CD4-positive, alpha-beta T cell treated with Interleukin-1 beta for 1 hour (primary cell): ENCODE measurements at places on chromosomes 3 and 15.

DNA sequence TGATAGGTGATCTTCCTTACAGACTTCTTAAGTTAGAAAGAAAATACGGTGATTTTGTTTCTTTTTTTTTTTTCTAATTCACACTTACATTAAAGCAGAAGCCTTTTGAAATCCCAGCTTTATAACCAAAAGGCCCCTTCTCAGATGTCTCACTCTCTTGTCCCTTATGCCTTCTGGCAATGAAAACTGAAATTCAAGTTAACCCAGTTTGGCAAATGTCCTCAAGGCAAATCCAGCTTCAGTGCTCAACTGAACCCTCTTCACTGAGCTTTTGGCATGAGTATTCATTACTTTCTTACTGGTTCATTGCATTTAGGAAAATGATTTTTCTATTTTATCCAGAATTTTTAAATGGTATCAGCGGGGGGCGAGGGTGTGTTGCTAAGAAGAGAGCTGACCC, 17.0 kb downstream of the PLCH1 start:
- DNase-seq = no peak

- no peak for DNase-seq
These were observed 29.2 kb downstream of the PLXNA1 start for GRCh38 chr3:127012091-127012490.

GRCh38 chr3:58334013-58334321, 1.3 kb downstream of the PXK start:
- no peak for DNase-seq

DNA sequence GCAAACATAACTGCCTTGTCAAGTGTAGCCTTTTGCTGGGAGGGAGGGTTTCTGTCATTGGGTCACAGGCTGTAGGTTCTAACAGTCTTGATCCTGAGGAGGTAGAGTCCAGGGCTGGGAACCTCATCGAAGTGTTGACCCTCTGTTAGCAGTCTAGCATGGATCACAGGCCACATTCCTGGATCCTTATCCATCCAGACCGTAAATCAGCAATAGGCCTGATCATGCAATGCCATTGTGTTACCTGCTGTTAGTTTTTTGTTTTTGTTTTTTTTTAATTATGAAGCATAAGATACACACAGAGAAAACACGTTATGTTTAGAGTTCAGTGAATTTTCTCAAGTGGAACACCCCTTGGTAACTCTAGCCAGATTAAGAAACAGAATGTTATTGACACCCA, 282.0 kb upstream of the TPM1 start:
- no peak for DNase-seq

GRCh38 chr15:90681480-90681879, 35.7 kb upstream of the BLM start:
- no peak for DNase-seq

DNA sequence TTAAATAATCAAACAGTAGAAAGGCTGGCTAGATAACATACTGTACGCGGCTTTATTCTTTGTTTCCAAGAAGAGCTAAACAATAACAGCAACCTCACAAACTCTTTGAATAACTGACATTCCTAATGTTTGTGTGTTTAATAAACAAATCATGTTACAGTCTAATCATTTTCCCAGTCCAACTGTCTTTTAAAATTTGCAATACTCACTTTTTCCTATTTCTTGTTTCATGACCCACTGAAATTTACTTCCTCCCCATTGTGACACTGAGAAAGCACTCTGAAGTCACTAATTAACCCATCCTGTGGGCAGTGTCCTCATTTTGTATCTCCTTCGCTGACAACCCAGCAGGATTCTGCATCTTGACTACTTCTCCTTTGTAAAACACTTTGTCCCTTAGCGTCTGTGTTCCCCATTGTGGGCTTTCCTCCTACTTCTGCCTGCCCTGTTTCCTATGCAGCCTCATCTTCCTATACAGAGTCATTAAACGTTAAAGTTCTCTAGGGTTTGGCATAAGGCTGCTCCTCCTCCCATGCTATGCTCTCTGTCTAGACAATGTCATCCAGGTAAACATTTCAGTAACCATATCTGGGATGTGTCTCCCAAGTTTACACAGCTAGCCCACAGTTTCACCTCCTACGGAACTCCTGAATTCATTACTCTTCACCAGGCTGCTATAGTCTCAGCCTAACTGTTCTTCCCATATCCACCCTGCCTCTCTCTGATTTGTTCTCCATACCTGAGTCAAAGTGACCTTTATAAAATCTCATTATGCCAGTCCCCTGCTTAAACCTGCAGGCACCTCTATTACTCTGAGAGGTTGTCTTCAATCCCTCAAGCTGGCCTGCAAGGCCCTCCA, 148.9 kb downstream of the GREM1 start:
- DNase-seq = peak; percentile 3

- no peak for DNase-seq
These were observed 42.6 kb downstream of the PHLDB2 start for GRCh38 chr3:111901637-111902036.

DNA sequence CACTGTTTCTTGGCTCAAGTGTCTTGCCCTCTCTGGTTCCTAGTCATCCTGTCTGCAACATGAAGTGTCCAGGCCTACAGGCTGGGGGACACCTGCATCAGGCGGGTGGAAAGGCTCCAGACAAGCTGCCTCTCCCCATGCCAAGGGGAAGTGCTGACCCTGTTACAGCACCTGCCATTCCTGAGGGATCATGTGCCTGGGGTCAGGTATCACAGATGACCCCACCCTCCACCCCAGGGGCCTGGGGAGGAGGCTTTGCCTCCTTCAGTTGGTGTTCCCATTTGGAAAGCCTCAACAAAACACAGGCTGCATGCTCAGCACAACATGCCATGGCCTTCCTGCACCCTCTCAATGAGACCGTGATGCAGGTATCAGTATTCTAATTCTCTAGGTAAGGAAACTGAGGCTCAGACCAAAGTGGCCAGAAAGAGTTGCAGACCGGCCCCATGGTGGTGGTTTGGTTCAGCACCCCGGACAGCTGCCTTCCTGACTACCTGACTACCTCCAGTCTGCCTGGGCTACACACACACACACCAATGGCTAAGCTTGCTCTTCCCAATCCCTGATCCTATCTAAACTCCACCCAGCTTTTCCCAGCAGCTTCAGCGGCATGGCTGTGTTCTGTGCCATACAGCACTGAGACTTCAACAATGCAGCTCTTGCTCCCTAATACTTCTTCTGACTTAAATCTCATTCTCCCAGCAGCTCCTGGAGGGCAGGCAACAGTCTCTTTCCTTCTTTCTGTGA, 69.7 kb upstream of the LINGO1 start:
- DNase-seq = no peak

- DNase-seq = no peak
These were observed 25.5 kb upstream of the PTPRG start for GRCh38 chr3:61535826-61536225.

DNA sequence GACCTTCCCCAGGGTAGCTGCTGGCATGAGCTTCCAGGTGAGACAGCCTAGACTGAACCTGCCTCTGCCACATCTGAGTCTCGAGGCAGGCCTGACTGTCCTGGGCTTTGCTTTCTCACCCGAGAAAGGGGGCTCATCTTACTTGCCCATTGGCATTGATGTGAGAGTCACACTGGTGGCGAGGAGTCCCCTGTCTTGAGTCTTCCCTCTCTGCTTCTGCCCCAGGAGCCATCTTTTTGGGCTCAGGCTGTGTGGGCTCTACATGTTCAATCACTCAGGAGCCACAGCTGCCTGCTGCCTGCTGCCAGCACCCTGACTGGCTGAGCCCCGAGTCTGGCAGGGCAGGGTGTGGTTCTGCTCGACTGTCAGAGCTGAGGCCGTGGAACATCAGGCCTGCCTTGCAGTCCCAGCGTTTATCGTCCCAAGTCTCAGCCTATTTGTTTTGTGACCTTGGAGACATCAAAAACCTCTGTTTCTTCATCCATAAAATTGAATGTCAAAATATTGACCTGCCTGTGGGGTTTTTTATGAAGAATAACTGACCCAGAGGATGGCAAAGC, 132.5 kb downstream of the DNAJB8 start:
- DNase-seq = no peak

GRCh38 chr15:101526021-101526420, 36.5 kb upstream of the PCSK6 start:
- DNase-seq = no peak

DNA sequence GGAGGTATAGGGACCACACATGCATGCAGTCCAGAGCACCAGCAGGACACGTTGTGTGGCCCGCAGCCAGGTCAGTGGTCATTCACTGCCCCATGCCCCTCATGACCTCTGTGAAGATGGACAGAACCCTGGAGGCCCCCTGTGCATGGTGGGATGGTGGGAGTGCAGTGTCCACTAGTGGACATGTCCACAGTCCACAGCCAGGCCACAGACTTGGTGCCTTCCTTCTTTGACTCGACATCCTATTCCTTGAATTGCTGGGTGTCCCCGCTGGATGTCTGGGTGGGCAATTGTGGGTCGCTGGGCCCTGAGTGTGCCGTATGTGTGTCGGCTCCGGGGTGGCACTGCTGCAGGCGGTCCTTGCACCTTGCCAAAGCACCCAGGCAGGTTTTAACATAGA, 35.7 kb downstream of the KLF15 start:
- no peak for DNase-seq

DNA sequence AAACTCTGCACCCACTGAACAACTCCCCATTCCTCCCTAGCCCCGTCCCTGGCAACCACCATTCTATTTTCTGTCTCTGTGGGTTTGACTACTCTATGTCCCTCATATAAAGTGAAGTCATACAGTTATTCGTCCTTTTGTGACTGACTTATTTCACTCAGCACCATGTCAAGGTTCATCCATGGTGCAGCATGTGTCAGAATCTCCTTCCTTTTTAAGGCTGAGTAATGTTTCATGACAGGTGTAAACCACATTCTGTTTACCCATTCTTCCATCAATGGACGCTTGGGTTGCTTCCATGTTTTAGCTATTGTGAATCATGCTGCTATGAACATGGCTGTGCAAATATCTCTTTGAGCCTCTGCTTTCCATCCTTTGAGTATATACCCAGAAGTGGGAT, 192.3 kb upstream of the NSMCE3 start:
- no peak for DNase-seq

DNA sequence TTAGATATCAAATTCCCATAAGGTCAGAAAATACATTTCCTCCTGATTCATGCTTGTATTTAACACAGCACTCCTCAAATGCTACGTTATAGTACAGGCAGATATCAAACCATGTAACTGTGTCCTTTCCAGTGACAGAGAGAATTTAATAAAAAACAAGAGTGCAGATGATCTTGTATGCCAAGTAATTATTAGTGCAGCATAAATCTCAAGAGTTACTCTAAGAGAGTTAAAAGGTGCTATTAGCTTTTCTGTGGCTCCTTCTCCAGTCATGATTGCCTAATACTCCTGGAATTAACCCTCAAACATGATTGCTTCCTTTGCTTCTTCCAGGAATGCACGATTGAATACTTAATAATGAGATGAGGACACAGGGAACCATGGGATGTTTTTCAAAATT, 413.0 kb upstream of the DPH6 start:
- no peak for DNase-seq

GRCh38 chr15:69497667-69498066, 45.0 kb downstream of the RPLP1 start:
- no peak for DNase-seq

DNA sequence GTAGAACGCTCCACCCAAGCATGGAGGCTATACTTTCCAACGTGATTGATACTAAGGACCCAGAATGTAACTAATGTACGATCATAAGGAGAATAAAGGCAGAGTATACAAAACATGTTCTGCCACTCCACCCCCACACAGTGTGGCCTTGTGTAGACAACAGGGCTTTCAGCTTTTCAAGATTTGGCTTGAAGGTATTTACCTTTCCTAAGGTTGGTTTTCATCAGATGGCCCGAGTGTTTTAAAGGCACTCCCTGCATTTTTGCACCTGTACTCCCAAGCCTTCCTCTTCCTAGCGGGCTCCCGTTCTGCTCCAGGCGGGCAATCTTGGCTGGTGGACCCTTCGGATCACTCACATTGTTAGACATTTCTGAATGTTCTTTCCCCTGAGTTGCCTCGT, 4.6 kb downstream of the SATB1 start:
- DNase-seq = no peak

DNA sequence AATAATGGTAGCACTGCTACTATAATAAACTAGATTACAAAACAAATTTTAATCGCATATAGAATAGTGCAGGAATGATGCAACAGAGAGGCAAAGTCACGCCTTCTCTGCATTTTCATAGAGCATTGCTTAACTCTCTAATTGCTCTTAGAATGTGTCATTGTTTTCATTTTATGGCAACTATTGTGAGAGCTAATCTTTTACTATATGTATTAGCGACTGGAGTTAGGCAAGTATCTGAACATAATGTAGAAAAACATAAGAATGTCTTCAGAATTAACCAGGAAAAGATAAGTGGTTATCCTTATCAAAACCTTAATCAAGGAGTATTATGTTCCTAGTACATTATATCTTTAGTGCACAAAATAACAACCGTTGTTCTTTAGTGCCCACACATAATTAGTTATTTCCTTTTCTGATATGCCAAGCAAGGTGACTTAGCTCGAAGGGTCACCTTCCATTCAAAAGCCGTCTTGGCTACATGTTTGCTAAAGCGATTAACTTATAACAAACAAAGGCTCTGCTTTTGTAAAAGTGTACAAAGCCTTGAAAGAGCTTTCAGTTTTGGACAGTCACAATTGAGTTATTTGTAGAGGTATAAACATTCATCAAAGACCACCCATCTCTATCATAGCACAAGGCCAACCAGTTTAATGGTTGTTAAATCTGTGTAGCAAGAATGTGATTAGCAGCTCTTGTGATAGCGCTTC, 1328.9 kb downstream of the ROBO2 start:
- DNase-seq = no peak

- no peak for DNase-seq
These were observed 31.0 kb downstream of the ALDH1L1 start for GRCh38 chr3:126149256-126149902.

DNA sequence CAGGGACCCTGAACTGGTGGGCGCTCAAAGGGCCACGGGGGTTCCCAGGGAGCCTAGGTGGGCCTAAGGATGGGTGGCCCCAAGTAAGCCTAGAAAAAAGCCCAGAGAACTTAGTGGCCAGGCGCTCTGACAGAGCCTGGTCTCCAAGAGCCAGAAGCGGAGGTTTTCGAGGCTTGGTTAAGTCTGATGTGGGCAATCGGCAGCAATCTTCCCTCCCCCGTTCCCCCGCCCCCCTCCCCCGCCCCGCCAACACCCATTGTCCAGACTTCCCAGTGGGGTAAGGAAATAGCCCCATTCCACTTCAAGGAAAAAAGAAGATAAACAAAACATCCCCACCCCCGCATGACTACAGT, 6.7 kb downstream of the EOMES start:
- DNase-seq = no peak

DNA sequence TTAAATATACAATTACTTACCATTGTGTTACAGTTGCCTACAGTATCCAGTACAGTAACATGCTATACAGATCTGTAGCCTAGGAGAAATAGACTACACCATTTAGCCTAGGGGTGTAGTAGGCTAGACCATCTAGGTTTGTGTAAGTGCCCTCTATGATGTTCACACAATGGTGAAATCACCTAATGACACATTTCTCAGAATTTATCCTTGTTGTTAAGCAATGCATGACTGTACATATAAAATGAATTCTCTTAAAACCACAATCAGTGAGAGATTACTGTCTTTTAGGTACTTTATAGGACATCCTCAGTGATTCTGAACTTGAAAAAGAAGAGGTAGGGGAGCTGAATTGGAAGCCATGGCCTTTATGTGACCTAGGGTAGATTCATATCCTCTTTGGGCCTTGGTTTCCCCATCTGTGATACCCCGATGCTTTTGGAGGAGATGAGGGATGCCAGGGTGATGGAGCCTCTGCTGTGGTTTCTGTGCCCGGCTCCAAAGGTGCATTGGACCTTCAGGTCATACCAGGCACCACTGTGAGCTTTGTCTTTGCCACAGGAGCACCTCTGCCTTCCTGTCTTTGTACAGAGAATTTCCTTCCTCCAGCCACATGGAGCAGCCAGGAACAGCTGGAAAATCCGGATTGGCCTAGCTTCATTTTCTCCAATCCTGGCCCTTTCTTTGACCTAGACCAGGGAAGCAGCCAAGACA, 51.9 kb upstream of the FLNB start:
- no peak for DNase-seq
